Activated CD4-positive, alpha-beta T cell treated with anti-CD3 and anti-CD28 coated beads, Interleukin-2, amount 10 ng/mL, durations not matched to agents 24 days and 14 days (primary cell): ENCODE measurements at places on chromosomes 2 and 18. TPM values are rescaled to one million over a fixed set of nuclear protein-coding genes. Genes with fewer than 3 reads are reported as not detected.

The IL36A gene
- total RNA-seq: 0.23 TPM in 1 of 2 replicates, not detected in the other

The DSG1 gene
- not detected in 2 replicates for total RNA-seq

The CYP27A1 gene
- total RNA-seq: 0.09 TPM in 1 of 2 replicates, not detected in the other

The HOXD3 gene
- total RNA-seq: not detected in 2 replicates

The OBSL1 gene
- total RNA-seq: 0.26 and 0.47 TPM in 2 replicates

The CRYBA2 gene
- total RNA-seq: not detected in 2 replicates

DNA sequence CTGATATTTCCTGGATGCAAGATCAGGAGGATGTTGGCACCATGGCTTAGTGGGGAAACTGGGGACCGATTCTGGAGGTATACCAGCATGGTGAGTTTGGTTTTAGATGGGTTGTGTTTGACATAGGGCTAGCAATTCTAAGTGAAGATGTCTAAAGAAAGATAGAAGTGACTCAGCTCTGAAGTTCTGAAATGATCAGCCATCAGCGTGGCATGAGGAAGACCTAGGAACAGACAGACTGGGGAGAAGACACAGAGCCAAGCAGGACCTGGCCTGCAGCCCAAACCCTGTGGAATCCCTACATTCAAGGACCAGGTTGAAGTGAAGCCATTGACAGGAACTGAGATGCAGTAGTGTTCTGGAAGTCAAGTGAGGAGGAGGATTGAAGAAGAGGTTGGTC, 39.8 kb downstream of the HRH4 start:
- no peak for DNase-seq

GRCh38 chr2:40658941-40659340, 207.1 kb upstream of the SLC8A1 start:
- DNase-seq: no peak

GRCh38 chr2:12009323-12009905, 263.0 kb downstream of the LPIN1 start:
- DNase-seq: no peak

DNA sequence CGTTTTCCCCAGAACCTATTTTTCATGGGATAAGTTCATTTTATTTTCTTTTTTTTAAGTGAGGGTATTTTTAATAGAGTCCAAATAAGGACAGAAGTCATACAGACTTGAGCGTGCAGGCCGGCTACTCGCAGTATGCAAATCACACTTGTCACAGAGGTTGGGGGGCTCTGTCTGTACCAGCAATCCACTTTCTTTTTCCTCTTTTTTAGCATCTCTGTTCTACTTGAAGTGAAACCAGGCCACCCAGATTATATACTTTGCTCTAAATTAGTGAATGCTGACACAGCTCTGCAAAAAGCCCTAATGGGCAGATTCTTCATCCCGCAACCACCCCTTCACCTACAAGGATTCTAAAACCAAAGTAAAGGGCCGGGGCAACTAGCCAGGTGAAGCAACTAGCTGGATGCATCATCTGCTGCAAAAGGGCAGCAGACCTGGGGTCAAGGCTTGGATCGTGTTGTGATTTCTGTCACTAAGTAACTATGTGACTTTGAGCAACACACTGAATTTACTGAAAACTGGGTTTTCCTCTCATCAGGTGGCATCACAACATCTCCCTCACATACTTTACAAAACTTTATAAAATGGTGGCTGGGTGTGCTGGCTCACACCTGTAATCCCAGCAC, 18.4 kb downstream of the KDSR start:
- DNase-seq: no peak

DNA sequence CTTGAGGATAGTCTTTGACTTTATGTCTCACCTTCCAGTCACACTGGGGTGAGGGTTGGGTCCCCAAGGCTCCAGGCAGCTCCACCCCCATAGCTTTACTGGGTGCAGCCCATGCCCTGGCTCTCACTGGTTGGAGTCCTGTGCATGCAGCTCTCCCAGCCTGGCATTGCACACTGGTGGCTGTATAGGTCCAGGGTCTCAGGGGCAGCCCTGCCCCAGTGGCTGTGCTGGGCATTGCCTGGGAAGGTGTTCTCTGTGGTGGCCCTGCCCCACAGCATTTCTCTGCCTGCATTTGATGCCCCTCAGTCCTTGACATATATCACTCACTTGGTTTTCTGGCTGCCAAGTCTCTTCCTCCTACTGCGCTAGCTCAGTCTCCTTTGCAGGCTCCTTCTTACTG, 21.2 kb downstream of the MPHOSPH10 start:
- no peak for DNase-seq

GRCh38 chr18:47689371-47689770, 241.1 kb downstream of the SMAD2 start:
- DNase-seq: no peak

GRCh38 chr18:46560671-46561045, 96.4 kb downstream of the LOXHD1 start:
- no peak for DNase-seq

GRCh38 chr2:165471349-165471950, 2.0 kb downstream of the CSRNP3 start:
- no peak for DNase-seq
